ENCODE measurements at places on chromosomes 12 and 14.

DNA sequence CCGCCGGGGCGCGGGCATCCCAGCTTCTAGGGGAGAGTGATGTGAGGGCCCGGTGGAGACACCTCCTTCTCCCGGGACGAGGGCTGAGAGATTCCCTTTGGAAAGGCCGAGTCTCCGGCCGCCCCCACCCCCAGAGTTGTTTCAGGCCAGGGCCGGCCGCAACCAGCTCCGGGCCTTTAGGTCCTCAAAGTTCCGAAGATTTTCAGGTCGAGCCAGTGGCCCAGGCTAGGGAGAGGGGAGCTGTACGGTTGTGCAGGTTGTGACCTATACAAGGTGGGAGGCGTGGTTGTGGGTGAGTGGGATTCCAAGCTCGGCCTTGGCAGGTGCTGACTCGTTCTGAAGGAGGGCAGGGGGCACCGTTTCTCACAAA is 18.4 kb upstream of the ANKRD33 start:
- no peak for DNase-seq

DNA sequence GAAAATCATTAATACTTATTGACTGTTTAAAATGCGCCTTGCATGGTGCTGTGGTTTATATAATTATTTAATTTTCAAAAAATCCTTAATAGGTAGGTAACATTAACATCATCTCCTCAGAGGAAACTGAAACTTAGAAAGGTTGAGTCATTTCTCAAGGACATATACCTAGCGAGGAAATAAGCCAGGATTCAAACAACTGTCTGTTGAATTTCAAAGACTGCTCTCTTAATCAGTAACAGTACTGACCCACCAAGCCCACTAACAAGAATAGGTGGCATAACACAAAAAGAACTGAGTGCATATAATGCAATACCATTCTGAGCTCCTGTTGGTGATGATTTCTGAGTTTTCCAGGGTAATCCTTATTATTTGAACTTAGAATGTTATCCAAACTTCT is 174.3 kb downstream of the SOX5 start:
- no peak for DNase-seq

DNA sequence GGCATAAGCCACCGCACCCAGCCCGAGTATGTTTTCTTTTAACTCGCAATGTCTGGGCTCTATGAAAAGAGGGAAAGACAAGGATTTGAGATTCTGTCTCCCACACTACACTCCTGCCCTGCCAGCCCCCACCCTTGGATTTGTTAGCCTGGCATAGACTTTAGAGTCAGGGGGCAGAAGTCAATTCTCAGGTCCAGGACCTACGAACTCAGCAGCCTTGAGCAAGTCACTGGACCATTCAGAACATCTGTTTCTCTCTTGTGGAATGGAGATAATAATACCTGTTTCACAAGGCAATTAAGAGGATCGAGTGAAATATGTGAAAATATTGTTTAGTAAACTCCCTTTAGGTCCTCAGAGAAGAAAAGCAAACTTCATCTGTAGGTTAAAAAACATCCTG is 66.1 kb upstream of the FUT8 start:
- DNase-seq: no peak

- no peak for DNase-seq
Observed at GRCh38 chr12:65655074-65655493, 169.2 kb upstream of the HMGA2 start.

- no peak for DNase-seq
Observed at GRCh38 chr14:93002049-93002448, 79.1 kb downstream of the CHGA start.

DNA sequence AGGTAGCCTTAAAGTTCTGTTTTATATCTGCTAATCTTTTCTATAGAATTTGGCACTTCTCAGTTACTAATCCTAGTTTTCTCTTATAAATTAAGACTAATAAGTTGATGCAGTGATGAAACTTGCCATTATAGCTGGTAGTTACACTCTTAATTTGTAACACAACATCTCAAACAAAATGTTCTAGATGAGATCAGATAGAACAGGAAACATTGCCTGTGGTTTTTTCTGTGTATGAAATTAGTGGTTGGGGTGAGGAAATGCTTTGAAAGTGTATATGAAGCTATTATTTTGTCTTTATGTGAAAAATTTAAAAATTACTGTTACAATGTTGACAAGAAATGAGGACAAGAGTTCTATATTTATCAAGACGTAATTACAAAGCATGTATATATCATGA is 91.9 kb downstream of the PCNX1 start:
- no peak for DNase-seq

DNA sequence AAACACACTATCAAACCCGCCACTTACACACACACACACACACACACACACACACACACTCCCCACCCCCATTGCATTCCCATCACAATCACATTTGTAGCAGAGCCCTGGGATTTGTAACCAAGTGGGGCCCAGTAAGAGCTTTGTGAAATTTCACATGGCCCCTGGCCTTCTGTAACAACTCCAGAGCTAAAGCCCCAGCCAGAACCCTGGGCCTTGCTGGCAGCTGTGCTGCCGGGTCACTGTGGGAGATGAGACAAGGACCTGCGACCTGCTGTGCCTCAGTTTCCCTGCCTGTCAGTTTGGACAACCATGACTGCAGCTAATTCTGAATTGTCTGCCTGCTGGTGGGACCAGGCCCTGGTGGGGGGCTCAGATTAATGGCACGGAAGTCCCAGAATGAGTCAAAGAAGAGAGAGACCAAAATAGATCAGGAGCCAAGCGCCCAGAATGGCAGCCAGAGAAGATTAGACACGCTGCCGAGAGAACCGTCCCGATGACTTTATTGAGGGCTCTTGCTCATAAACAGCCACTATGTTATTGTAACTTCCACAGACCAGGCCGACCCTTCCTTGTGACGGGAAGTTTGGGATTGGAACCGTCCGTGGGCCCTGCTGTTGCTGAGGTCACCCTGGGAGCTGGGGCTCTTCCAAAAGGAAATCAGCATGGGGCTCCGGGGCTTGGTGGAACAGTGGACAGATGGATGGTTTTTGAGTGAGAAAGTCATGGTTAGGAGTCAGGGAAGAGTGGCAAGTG is 123.1 kb downstream of the ZFP36L1 start:
- no peak for DNase-seq

- no peak for DNase-seq
Observed at GRCh38 chr14:78970677-78971076, 800.5 kb downstream of the NRXN3 start.

- no peak for DNase-seq
Observed at GRCh38 chr12:46555406-46555852, 182.9 kb upstream of the SLC38A2 start.

- no peak for DNase-seq
Observed at GRCh38 chr12:127711108-127711507, 555.9 kb upstream of the TMEM132C start.

GRCh38 chr14:77222546-77223225 is 41.1 kb downstream of the TMEM63C start:
- no peak for DNase-seq

- no peak for DNase-seq
Observed at GRCh38 chr12:15702276-15702675, 86.9 kb downstream of the EPS8 start.

GRCh38 chr14:33441633-33442032 is 503.0 kb downstream of the NPAS3 start:
- no peak for DNase-seq

- no peak for DNase-seq
Observed at GRCh38 chr12:52026263-52026662, 19.5 kb downstream of the TAMALIN start.

DNA sequence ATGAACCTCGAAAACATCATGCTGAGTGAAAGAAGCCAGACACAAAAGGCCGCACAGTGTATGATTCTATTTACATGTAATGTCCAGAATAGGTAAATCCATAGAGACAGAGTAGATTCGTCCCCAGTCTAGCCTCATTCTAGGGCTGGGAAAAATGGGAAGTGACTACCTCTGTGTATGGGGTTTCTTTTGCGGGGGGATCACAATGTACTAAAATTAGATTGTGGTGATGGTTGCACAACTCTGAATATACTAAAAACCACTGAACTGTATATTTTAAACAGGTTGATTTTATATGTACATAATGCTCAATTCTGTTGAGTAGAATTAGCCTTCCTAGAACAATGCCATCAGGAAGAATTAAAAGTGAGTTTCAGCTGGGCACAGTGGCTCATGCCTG is 6.3 kb upstream of the RILPL2 start:
- no peak for DNase-seq

DNA sequence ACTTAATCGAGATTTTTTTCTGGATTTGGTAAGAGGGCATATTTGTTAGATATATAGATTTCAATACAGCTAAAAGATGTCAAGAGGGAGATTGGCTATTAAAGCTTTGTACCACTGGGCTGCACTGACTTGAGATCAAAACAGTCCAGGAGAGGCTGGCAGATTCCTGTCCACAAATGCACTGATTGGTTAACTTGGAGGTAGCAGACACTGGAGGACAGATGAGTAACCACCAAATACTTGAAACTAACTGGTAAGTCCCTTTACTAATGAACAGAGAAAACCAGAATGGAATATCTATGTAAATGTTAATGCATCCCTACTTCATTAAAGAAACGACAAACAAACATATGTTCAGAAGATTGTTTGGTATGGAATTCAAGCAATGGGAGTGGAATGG is 416.6 kb downstream of the LRIG3 start:
- DNase-seq: no peak

DNA sequence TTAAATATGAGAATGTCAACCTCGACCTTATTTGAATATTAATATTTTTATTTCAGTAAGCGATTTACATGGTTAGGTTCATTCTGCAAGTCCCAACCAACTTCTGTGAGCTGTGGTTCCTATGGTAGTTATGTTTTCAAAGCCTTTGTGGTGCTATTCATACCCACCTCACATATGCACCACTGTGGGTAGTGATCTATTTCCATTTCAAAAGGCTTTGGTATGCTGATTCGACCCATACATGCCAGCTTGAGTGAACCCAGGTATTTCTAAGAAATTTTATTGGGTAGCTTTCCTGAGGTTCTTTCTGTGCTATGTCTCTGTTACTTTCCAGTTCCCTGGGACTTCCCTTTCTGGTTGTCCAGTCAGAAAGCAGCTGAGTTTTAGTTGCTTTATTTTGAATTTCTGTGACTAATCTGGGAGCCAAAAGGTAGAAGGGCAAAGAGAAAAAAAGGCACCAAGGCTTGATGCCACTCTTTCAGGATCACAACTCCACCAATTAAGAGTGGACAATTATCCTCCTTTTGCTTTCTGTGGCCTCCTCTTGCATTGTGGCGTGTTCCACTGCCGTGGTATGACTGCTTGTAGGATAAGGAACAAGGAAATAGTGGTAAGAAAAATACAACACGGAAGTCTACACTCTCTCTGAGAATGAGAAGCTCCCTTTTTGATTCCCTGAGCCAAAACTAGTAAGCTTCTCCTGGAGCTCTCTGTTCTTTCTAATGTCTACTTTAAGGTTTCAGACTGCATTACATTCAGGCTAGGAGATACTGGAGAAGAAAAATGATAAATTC is 729.1 kb downstream of the NOVA1 start:
- DNase-seq: no peak

GRCh38 chr14:102272392-102272791 is 32.6 kb downstream of the MOK start:
- DNase-seq: no peak

- DNase-seq: no peak
Observed at GRCh38 chr12:5593086-5593485, 161.2 kb downstream of the NTF3 start.

DNA sequence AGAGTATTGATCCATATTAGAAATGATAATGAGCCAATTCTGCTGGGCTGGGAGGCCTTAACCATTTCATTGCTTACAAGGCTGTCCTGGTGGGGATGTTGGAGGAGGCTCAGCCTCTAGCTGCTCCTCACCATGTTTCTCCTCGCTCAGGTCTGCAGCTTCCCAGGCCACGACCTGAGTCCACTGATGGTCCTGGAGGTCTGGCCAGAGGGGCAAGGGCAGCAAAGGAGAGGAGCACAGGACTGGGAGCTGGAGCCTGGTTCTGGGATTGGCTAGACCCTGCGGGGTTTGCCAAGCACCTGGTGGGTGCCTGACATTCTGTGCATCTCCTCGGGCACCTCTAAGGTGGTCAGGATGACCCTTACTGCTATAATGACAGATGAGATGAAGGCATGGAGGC is 92.6 kb downstream of the KIF26A start:
- DNase-seq: no peak

- DNase-seq: no peak
Observed at GRCh38 chr12:108709697-108710096, 21.6 kb downstream of the CORO1C start.

GRCh38 chr14:100677554-100678468 is 48.9 kb upstream of the DLK1 start:
- DNase-seq: no peak

DNA sequence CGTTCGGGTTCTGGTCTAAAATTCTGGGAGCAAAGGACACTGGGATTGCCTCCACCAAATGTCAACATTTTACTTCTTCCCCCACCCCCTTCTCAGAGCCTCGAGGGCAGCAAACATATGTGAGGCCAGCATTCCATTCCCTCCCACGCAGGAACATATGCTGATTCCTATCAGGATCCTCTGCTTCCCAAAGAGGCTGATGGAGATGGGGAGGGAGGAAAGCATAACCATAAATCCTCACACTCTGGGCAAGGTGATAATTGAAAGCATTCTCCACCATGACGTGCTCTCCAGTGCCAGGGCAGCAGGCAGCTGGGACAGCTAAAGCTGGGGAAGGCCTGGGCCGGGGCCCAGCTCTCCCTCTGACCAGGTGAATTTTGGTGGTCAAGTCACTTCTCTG is 395.0 kb downstream of the ZFP36L1 start:
- no peak for DNase-seq

DNA sequence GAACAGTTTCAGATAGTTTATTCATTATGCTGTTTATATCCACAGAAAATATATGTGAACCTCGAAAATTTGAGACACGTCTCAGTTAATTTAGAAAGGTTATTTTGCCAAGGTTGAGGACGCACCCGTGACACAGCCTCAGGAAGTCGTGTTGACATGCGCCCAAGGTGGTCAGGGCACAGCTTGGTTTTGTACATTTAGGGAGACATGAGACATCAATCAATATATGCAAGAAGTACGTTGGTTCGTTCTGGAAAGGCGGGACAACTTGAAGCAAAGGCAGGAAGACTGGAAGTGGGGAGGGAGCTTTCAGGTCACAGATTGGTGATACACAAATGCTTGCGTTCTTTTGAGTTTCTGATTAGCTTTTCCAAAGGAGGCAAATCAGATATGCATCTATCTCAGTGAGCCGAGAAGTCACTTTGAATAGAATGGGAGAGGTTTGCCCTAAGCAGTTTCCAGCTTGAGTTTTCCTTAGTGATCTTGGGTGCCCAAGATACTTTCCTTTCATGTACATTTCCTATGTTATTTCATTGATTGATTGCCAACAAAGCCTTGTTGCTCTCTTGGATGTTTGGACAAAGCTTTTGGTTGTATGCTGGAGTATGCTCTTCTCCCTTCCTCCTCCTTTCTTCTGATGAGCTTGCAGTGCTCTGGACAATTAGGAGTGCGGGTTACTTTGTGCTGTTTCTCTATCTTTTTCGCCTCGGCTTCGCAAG is 3.2 kb downstream of the SNAPC1 start:
- DNase-seq: no peak

DNA sequence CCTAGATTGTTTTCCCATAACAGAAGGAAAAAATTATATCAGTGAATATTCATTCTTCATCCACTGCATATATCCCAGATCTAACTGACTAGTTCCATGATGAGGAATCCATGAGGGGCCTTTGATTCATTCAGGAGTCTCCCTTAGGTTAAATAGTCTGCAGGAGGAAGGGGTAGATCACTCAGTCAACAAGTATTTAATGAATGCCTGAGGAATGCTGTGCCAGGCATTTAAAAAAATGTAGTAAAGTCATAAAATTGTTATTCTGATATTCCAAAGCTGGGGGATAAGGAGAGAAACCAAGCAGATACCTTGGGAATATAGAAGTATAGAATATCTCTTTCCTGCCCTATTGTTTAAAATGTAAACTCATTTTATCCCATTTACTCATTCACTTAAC is 216.2 kb upstream of the CAND1 start:
- DNase-seq: no peak

- no peak for DNase-seq
Observed at GRCh38 chr14:74605531-74606223, 6.4 kb downstream of the LTBP2 start.
